ENCODE measurements at places on chromosomes 12 and 14. TPM values are rescaled to one million over a fixed set of nuclear protein-coding genes. Genes with fewer than 3 reads are reported as not detected.

DNA sequence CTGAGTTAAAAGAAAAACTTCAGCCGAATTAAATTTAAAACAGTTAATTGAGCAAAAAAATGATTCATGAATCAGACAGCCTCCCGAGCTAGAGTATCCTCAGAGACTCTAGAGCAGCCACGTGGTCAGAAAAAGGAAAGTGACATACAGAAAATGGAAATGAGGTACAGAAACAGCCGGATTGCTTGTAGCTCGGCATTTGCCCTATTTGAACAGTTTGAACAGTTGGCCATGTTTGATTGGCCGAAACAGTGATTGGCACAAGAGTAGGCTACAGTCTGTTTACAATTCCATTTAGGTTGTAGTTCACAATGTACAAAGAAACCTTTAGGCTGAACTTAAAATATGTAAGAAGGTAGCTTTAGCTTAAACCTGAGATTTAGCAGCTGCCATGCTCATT, 12.9 kb upstream of the OXA1L start:
- DNase-seq: no peak

- no peak for DNase-seq
These were observed 2.1 kb upstream of the USP44 start for GRCh38 chr12:95553197-95553943.

DNA sequence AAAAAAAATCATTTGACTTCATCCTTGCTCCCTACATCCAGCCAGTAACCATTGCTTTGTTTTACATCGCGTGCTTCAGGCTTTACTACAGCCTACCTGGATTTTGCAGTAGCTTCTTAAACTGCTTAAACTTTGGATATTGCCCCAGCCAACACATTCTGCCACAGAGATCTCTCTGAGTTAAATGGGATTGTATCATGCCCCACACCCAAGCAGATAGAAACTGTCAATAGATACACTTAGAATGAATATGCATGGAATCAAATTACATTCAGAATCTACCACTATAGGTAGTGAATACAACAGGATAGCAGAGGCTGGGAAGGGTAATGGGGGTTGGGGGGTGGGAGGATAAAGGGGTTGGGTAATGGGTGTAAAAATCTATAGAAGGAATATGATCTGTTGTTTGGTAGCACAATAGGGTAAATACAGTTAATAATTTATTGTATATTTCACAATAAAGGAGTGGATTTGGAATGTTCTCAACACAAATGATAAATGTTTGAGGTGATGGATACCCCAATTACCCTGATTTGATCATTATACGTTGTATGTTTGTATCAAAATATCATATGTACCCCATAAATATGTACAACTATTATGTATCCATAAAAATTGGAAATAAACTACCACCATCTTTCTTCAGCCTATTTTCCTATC, 2.7 kb upstream of the MYRFL start:
- no peak for DNase-seq

The HSPB8 gene
- total RNA-seq: 19.3 TPM

DNA sequence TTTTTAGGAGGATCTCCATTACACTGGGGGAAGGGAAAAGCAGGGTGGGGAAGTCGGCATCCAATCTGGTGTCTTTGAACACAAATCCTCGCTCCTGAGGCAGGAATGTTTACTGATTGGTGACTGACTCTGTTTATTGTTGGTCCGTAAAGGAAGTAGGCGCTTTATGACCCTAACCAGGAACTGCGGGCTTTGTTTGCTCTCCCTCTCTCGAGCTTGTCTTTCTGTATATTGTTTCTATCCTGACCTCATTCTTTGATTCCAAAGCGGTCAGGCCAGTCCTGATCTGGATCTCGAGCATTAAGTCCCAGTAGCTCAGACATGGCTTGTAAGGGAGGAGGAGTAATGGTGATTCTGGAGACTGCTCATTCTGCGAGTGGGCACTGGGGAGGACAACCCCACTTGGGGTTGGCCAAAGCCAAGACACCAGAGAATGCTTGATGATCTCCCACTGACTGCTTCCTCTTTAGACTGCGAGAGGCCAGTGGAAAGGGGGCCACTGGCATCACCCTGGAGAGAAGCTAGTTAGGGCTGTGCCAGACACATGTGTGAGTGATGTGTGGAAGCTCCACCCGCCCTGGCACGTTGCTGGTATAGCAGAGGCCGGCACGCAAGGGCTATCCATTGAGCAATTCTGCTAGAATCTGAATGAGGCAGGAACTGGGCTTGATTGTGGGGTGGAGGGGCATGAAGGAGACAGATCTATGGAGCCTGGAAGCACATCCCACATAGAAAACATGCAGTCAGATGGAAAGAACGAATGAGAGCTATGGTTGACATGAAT, 194.6 kb downstream of the PAX9 start:
- DNase-seq: no peak

DNA sequence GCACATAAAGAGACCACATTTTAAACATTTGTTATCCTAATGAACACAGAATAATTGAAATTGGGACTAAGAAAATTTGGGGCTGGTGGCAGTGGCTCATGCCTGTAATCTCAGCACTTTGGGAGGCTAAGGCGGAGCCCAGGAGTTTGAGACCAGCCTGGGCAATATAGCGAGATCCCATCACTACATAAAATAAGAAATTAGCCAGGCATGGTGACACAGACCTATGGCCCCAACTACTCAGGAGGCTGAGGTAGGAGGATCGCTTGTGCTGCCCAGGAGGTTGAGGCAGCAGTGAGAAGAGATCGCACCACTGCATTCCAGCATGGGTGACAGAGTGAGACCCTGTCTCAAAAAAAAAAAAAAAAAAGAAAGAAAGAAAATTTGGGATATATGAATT, 59.7 kb downstream of the CPM start:
- no peak for DNase-seq

Data from breast epithelium (tissue), 4 donors.